Stimulated activated CD8-positive, alpha-beta memory T cell treated with anti-CD3 and anti-CD28 coated beads, Interleukin-7, amount 100 ng/mL, for 24 hours (primary cell): ENCODE measurements at places on chromosomes 3 and 15.

GRCh38 chr3:129343643-129344360, 65.1 kb downstream of the HMCES start:
- no peak for DNase-seq

DNA sequence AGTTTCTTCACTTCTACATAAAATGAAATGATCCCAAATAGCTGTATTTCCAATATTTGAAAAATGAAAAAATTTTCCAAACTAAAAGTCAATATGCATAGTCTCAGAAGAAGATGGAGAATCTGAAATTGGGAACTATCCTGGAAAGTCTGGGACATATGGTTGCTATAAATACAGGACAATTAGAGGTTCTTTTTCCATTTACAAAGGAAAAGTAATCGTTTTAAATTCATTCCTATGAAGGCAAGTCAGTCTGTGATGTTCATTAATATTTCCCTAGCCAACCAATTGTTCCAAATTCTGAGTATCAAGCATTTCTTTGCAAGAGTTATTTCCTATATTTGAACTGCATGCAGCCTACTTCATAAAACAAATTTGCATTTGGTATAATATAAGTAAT, 102.2 kb downstream of the NEDD4 start:
- no peak for DNase-seq

DNA sequence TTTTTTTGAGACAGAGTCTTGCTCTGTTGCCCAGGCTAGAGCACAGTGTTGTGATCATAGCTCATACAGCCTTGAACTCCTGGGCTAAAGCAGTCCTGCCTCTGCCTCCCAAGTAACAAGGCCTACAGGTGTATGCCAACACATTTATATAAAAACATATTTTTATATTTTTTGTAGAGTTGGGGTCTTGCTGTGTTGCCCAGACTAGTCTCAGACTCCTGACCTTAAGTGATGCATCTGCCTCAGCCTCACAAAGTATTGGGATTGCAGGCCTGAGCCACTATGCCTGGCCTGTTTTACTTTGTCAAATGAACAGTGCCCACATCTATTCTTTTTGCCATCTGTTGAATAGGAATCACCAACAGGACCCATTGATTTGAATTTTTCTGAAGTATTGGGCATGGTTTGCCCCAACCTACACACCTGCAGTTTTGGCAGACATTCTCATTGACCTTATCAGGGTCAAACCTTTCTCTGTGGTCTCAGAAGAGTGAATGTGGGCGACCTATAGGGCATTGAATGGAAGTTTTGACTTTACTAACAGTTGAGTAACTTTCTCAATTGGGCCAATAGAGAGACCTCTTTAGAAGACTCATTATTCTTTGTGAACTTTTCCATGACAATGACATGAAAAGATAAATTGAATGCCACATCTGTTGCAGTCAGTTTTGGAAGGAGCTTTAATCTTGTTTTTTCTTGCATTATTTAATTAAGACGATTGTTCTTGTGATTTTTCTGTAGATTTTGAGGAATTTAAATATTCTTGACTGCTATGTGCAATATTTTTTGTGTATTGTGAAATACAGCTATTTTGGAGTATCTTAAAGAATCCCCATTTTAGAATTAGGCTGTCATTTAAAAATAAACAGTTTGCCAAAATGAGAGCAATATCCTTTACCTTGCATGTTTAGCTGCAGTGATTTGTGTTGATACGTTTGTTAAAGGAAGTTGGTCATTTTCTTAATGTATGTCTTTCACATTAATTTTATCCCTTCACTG, 2.7 kb downstream of the IREB2 start:
- DNase-seq: no peak

GRCh38 chr3:173398111-173398479, 551 bp downstream of the NLGN1 start:
- DNase-seq: no peak
